Neural progenitor cell (in vitro differentiated cells): ENCODE measurements at places on chromosomes 12 and 14. TPM values are rescaled to one million over a fixed set of nuclear protein-coding genes. Genes with fewer than 3 reads are reported as not detected.

The HOXC9 gene
- total RNA-seq, result not detected in 2 replicates

The NANOG gene
- not detected in 2 replicates for total RNA-seq

The ARMH4 gene
- 23.0 and 29.0 TPM in 2 replicates for total RNA-seq

The NINJ2 gene
- 0.37 TPM in 1 of 2 replicates, not detected in the other for total RNA-seq

The DPY19L2 gene
- 14.7 and 21.2 TPM in 2 replicates for total RNA-seq

The RNASE2 gene
- total RNA-seq, result not detected in 2 replicates
